ENCODE measurements at places on chromosomes 11 and 22. TPM values are rescaled to one million over a fixed set of nuclear protein-coding genes. Genes with fewer than 3 reads are reported as not detected.

Gene RIBC2
- total RNA-seq: 0.74 TPM

Gene SCO2
- 0.97 TPM for total RNA-seq

Gene APOBEC3B
- 0.43 TPM for total RNA-seq

Gene B4GALNT4
- 52.5 TPM for total RNA-seq

Gene CHADL
- 2.6 TPM for total RNA-seq

Gene APOA1
- total RNA-seq: 5.3 TPM

Gene CRYBB3
- 0.69 TPM for total RNA-seq

- no peaks in the 10 kb centered on the region for H3K27me3 ChIP-seq
- H3K4me3 ChIP-seq: peak overlapping the region; percentile 59
- no peaks in the 10 kb centered on the region for H3K36me3 ChIP-seq
- H3K27ac ChIP-seq: peak overlapping the region; percentile 97
- no peak for DNase-seq
- H3K4me1 ChIP-seq: peaks cover 7% of the 10 kb centered on the region
These were observed 1.9 kb downstream of the FBXO7 start for GRCh38 chr22:32476281-32477195.

DNA sequence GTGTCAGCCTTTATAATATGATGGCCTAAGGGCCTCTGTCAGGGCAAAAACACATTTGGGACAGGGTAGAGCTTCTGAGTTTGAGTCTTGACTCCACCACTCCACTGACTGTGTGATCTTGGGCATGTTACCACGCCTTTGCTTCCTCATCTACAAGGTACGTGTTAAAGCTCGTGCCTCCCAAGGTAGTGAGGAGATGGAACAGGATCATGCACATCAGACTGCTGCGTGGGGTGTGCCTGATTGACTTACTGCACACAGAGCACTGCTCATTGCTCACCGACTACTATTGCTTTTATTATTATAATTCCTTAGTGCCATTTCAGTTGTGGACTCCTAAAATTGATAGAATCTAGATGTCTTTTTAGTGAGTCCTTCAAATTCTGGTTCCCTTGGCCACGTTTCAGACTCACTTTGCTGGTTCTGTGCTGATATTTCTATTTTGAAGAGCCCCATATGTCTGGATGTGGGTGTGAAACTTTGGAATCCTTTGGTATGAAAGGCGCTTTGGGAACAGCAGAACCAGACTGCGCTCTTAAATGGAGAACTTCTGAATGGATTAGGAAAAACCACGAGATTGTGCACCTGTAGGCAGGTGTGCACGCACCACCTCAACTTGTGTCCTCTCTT lies 44.1 kb upstream of the RAB1B start:
- no peak overlapping the region for H3K4me3 ChIP-seq
- DNase-seq: no peak
- H3K27me3 ChIP-seq: no peaks in the 10 kb centered on the region
- no peak overlapping the region for H3K27ac ChIP-seq

- DNase-seq: no peak
- no peaks in the 10 kb centered on the region for H3K27me3 ChIP-seq
- H3K4me1 ChIP-seq: peaks cover 12% of the 10 kb centered on the region
- no peak overlapping the region for H3K4me3 ChIP-seq
- peak overlapping the region; percentile 26 for H3K27ac ChIP-seq
These were observed 102.3 kb upstream of the PITPNB start for GRCh38 chr22:28021116-28021997.

- H3K4me1 ChIP-seq: peaks cover 7% of the 10 kb centered on the region
- H3K36me3 ChIP-seq: no peaks in the 10 kb centered on the region
- no peaks in the 10 kb centered on the region for H3K27me3 ChIP-seq
- peak overlapping the region; percentile 77 for H3K4me3 ChIP-seq
These were observed 765 bp downstream of the ZFPL1 start for GRCh38 chr11:65084598-65085375.

DNA sequence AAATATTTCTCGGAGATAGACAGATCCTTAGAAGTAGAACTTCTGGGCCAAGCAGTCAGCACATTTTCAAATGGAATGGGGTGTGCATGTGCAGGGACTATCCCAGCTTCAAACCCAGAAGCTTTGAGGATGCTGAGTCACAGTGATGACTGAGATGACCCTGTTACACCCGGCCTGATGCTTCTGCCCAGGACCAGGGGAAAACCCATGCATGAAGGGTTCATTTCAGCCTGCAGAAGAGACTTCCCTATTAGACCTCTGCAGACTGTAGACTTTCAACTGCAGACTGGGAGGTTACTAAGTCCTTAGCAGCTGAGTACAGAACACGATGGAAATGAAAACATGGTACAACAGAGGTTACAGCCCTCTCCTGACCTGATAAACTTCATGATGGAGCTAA lies 3.6 kb upstream of the OR2AT4 start:
- DNase-seq: no peak
- H3K27me3 ChIP-seq: no peaks in the 10 kb centered on the region
- H3K4me3 ChIP-seq: no peak overlapping the region
- H3K4me1 ChIP-seq: no peaks in the 10 kb centered on the region
- H3K27ac ChIP-seq: no peak overlapping the region
- H3K36me3 ChIP-seq: no peaks in the 10 kb centered on the region

- H3K4me1 ChIP-seq: peaks cover 8% of the 10 kb centered on the region
- DNase-seq: no peak
- H3K36me3 ChIP-seq: no peaks in the 10 kb centered on the region
- no peak overlapping the region for H3K4me3 ChIP-seq
- no peaks in the 10 kb centered on the region for H3K27me3 ChIP-seq
These were observed 5.3 kb downstream of the MMP11 start for GRCh38 chr22:23777776-23778576.

DNA sequence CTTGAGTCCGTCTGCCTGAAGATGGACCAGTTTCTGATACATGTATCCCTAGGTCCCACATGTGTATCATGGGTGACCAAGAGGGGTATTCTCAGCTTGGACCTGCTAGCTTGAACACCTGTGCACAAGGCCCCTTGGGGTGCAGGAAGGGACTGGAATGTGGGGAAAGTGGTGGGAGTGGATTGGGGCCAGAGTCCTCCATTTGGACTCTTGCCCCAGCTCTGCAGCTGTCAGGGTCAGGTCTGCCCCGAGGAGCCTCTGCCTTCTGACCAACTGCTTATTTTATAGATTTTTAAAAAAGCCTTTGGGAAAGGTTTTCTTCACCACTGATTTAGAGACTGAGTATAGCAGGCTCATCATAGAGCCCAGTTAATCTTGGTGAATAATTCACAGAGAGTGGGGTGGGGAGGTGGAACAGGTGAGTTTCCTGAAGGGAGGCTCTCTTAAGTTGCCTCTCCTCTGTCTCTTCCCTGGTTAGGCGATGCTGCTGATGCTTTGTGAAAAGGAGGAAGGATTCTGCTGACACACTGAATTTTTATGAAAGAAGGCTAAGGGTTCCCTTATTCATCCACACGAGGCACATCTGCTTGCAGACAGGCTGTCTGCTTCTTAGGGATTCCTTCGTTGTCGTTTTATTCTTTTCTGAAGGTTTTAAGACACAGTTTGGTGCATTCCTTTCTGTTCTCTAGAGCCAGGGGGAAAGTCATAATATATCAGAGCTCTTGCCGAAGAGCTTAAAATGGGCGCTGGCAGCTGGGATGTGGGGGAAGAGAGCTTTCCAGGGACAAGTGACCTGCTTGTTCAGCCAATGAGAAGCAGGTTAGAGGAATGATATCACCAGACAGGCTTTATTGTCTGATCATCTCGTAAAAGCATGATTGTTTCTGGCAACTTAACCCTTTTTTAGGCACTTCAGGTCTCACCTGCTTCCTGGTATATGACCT lies 19.9 kb downstream of the TRIM44 start:
- no peaks in the 10 kb centered on the region for H3K27me3 ChIP-seq
- H3K36me3 ChIP-seq: no peaks in the 10 kb centered on the region
- no peak overlapping the region for H3K27ac ChIP-seq
- DNase-seq: no peak
- H3K4me1 ChIP-seq: peaks cover 8% of the 10 kb centered on the region

DNA sequence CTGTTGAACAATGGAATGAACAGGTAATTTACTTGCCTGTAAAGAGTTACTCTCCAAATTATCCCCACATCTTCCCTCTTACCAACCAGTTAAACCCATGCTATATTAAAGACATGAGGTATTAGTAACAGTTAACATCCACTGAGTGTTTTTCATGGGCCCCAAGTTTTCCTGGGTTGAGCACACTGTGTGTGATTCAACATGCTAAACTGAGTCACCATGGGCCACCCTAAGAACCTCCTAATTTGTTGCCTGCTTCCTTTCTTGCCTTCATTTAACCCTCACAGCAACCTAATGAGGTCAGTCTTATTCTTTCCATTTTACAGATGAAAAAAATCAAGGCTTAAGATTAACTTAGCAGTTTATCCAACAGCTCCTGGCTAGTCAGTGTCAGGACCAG lies 51.0 kb downstream of the GALNT18 start:
- H3K27ac ChIP-seq: no peak overlapping the region
- DNase-seq: no peak
- H3K27me3 ChIP-seq: no peaks in the 10 kb centered on the region
- H3K4me1 ChIP-seq: peaks cover 2% of the 10 kb centered on the region

DNA sequence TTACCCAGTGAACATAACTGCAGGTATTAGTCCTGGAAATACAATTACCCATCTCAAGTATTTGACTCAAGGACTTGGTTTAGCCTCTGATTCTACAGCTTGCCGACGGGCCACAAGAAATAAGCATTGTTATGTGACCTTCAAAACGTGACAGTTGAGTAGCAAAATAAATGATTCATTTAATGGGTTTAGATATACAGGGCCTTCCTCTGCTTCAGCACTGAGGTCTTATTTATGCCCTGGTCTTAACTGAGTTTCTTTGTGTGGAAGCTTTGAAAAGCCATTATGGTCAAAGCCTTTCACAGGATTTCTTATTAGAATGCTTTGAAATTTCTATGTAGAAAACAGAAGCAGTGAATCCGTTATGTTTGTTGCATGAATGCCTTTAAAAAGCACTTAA lies 899.2 kb upstream of the API5 start:
- no peaks in the 10 kb centered on the region for H3K27me3 ChIP-seq
- H3K4me1 ChIP-seq: no peaks in the 10 kb centered on the region
- no peaks in the 10 kb centered on the region for H3K36me3 ChIP-seq
- no peak for DNase-seq
- H3K27ac ChIP-seq: no peak overlapping the region

- no peak for DNase-seq
- H3K27ac ChIP-seq: peak overlapping the region; percentile 57
- no peaks in the 10 kb centered on the region for H3K36me3 ChIP-seq
- H3K4me1 ChIP-seq: peaks cover 16% of the 10 kb centered on the region
- no peaks in the 10 kb centered on the region for H3K27me3 ChIP-seq
These were observed 32.7 kb upstream of the CCDC34 start for GRCh38 chr11:27395556-27396258.

DNA sequence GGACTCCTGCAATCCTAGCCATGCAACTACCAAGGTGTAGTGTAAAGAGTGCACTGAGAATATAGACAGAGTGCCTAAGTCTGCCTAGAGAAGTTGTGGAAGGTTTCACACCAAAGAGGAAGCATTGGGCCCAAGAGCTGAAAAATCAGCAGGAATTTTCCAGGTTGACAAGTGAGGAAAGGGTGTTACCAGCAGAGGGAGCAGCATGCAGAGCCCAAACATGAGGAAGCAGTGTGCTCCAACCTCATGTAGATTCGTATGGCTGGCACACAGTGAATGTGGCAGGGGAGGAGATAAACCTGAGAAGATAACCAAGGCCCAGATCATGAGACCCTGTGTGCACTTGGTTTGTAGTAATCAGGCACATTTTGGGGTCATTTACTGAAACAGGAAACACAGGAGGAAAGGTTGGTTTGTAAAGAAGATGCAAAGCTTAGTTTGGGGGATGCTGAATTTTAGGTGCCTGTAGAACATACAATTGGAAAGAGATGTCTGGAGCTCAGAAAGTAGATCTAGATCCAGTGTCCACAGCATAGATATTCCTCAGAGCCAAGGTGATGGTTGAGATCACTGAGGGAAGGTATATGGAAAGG lies 1.7 kb downstream of the HPX start:
- H3K27me3 ChIP-seq: no peaks in the 10 kb centered on the region
- no peak overlapping the region for H3K27ac ChIP-seq
- no peak overlapping the region for H3K4me3 ChIP-seq
- H3K36me3 ChIP-seq: no peaks in the 10 kb centered on the region
- no peak for DNase-seq

DNA sequence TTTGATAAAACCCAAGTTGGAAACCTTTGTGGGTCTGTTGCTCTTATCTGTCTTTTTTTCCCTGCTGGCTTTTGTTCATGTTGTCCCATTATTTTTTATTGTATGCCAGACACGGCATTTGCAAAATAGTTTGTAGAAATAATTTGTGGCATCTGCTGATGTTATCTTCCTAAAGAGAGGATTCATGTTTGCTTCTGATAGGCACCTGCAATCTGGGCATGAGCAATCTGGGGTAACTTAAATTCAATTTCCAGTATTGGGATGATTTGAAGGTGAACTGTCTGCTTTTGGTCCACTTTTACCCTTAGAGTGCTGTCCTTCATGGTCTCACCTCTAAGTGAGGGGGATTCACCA lies 126.9 kb downstream of the CEP164 start:
- no peak for DNase-seq
- H3K4me1 ChIP-seq: no peaks in the 10 kb centered on the region
- no peak overlapping the region for H3K4me3 ChIP-seq
- no peaks in the 10 kb centered on the region for H3K36me3 ChIP-seq
- H3K27ac ChIP-seq: no peak overlapping the region
- H3K27me3 ChIP-seq: no peaks in the 10 kb centered on the region

DNA sequence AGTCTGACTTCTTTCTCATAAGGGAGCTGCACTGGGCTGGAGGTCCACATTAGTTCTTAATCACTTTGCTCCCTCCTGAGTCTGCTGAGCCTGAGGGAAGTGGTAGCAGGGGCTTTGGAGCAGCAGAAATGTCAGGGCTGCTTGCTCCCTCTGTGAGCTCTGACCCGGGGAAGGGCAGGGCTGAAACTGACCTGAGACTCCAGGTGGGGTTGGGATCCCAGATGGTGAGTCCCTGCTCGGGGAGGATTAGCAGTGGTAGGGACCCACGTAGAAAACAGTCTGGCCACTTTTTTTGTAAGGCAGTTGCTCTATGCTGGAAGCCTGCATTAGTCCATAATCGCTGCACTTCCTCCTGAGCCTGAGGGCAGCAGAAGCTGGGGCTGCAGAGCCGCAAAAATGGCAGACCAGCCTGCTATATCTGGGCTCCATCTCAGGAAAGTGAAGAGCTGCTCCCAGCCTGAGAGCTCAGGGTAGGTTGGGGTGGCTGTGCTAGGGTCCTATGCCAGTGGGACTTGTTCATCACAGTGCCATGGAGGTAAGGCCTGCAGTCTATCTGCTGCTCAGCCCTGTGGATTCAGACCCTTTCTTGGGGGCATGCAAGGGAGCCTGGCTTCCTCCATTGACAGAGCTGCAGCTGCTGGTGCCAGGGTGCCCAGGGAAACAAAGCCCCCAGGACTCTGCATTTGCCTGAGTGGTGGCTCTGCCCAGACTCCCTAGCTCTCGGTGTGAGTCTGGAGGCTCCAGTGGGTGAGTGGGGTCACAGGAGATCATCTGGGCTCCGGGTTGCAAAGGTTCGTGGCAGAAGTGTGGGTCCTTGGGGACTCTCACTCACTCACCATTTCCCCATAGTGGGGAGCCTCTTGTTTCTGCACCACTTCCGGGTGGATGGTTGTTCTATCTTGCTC lies 854.3 kb downstream of the LUZP2 start:
- no peak for DNase-seq
- H3K4me1 ChIP-seq: no peaks in the 10 kb centered on the region
- H3K27me3 ChIP-seq: no peaks in the 10 kb centered on the region
- no peaks in the 10 kb centered on the region for H3K36me3 ChIP-seq
- H3K27ac ChIP-seq: no peak overlapping the region
